ENCODE measurements at places on chromosomes 2 and 18.

DNA sequence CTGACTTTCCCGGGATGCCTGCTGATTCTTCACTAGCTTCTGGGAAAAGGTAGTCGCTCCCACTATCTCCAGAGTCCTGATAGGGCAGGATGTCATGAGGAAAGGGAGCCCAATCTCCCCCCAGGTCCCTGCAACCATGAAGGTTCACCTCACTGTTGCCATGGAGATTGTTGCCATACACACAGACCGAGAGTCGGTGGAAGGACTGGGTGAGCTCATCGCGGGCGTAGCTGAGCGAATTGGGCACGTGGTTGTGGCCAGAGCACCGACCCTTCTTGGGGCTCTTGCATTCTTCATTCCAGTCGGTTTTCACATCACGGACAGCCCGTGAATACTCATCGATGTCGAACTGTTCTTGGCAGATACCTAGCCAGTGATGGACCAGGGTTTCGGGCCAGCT, 97.4 kb downstream of the MEP1B start:
- no peaks in the 10 kb centered on the region for H3K4me1 ChIP-seq
- no peaks in the 10 kb centered on the region for H3K27me3 ChIP-seq
- no peak for DNase-seq
- no peak overlapping the region for H3K27ac ChIP-seq

- no peaks in the 10 kb centered on the region for H3K27me3 ChIP-seq
- H3K4me1 ChIP-seq: no peaks in the 10 kb centered on the region
- H3K27ac ChIP-seq: no peak overlapping the region
- H3K36me3 ChIP-seq: no peaks in the 10 kb centered on the region
Observed at GRCh38 chr2:60002183-60002867, 551.1 kb downstream of the BCL11A start.

DNA sequence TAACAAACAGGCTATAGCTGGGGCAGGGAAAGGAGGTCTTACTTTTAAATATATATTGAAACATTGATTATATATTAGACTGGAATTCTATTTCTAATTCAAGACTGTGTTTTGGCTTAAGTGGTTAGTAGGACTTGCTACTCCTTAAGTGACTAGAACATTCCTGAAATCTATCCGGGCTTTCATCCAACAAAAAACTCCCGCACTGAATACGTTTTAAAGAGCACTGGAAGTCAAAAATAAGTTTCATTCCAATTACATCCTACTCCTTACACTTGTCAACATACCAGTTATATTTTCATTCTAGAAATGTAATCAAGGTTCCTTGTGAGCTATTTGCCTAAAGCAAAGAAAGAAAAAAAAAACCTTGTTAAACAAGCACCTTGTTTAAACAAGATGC, 204.6 kb downstream of the SP3 start:
- DNase-seq: no peak
- no peaks in the 10 kb centered on the region for H3K36me3 ChIP-seq
- no peaks in the 10 kb centered on the region for H3K4me1 ChIP-seq
- no peaks in the 10 kb centered on the region for H3K27me3 ChIP-seq

DNA sequence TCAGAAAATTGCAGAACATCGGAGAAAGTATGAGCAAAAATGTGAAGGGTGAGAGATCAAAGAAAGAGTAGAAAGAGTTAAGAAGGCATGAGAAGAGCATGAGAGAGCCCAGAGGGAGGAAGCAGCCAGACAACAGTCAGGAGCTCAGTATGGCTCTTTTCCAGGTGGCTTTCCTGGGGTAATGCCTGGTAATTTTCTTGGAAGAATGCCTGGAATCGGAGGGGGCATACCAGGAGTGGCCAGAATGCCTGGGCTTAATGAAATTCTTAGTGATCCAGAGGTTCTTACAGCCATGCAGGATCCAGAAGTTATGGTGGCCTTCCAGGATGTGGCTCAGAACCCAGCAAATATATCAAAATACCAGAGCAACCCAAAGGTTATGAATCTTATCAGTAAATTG, 271.8 kb upstream of the TFPI start:
- H3K36me3 ChIP-seq: no peaks in the 10 kb centered on the region
- no peak overlapping the region for H3K4me3 ChIP-seq
- H3K27me3 ChIP-seq: no peaks in the 10 kb centered on the region
- H3K4me1 ChIP-seq: no peaks in the 10 kb centered on the region
- no peak for DNase-seq
- no peak overlapping the region for H3K27ac ChIP-seq

DNA sequence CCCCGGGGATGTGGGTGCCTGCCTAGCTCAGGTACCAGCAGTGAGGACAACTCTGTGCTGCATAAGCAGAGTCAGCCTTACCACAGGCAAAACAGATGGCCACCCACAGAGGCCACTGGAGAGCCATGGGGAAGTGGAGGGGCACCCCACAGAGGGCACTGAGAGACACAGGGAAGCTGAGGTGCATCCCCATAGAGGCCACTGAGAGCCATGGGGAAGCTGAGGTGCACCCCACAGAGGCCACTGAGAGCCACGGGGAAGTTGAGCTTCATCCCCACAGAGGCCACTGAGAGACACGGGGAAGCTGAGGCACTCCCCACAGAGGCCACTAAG, 134.1 kb upstream of the EPAS1 start:
- no peaks in the 10 kb centered on the region for H3K36me3 ChIP-seq
- H3K27me3 ChIP-seq: no peaks in the 10 kb centered on the region
- H3K27ac ChIP-seq: no peak overlapping the region
- no peak overlapping the region for H3K4me3 ChIP-seq
- DNase-seq: no peak

Measured in CD4-positive, alpha-beta memory T cell (primary cell).